ENCODE measurements at places on chromosomes 5 and 9.

DNA sequence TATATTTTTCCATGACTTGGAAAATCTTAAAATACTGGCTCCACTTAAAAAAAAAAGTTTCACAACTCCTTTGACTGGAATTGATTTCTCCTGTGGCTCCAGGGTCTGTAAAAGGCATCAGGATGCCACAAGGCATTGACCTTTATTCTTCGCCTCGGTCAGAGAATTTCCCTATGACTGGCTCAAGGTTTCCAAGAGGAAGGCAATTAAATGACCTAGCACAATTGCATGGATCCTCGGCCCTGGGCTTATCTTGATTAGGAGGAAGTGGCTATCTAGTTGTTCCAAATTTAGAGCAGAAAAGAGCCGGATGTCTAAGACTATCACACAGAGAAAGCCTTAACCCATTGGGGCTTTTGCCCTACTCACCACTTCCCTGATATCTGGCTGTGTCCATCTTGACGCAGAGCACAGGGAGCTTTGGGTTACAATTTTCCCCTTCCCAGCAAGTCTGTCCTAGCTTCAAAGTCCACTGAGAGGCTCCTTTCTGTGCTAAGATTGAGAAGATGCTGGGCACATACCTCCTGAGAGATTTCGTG, 56.9 kb upstream of the COL15A1 start:
- no peak for DNase-seq

DNA sequence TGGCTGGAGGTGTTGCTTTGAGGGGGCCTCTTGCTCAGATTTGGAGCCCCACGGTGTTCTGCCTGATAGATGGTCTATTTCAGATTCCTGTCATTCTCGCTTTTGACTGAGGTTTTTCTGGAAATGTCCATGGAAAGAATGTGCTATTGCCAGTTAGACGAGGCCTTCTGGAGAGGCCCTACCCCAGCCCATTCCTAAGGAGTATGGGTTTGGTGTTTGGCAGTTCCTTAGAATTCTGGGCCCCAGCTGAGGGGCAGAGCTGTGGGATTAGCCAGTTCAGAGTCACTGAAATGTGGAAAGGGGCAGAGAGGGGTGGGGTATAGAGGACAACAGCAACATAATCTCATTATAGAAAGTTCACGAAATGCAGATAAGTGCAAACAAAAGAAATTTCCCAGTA, 50.5 kb downstream of the GALNT10 start:
- DNase-seq: no peak

GRCh38 chr5:148374690-148375360, 8.9 kb upstream of the FBXO38 start:
- DNase-seq: peak; percentile 57

DNA sequence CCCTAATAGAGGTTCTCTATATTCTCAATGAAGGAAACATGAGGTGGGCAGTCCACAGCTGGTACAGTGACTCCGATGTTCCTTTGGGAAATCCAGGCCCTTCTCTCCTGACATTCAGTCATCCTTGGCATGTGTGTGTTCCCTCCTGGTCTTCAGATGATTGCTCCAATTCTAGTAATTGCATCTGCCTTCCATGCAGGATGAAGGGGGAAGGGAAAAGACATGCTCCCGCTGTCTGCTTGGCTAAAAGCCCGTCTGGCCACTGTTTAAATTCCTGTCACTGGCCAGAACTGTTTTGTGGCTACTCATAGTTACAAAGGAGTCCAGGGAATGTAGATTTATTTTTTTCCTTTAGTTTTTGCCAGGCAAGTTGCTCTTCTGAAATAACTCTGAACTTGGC, 65.0 kb downstream of the MAST4 start:
- no peak for DNase-seq

DNA sequence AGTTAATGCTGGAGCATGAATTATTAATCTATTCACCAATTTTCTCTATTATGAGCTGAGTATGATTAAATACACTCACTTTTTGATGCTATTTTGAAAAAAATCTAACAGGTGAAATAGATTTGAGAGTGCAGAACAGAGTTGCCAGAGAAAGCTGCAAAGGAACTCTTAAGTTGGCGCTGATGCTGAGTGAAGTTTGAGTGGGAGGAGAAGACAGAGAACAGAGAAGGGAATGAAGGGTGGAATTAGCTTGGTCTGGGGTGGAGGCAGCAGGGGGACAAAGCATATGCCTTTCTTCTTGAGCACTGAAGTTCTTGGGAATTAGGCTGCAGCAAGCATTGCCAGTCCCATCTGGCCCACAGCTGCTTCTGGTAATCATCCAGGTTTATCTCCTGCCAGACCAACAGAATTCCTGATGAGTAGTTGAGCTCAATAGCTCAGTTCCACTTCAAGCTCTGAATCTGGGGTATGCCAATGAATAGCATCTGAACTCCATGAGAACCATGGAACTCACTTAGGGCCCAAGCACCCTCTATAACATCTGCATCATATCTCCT, 290.1 kb downstream of the HINT1 start:
- DNase-seq: peak; percentile 30

GRCh38 chr5:174065528-174066197, 20.2 kb downstream of the NSG2 start:
- DNase-seq: no peak

GRCh38 chr5:24401773-24402172, 243.0 kb downstream of the CDH10 start:
- DNase-seq: no peak

DNA sequence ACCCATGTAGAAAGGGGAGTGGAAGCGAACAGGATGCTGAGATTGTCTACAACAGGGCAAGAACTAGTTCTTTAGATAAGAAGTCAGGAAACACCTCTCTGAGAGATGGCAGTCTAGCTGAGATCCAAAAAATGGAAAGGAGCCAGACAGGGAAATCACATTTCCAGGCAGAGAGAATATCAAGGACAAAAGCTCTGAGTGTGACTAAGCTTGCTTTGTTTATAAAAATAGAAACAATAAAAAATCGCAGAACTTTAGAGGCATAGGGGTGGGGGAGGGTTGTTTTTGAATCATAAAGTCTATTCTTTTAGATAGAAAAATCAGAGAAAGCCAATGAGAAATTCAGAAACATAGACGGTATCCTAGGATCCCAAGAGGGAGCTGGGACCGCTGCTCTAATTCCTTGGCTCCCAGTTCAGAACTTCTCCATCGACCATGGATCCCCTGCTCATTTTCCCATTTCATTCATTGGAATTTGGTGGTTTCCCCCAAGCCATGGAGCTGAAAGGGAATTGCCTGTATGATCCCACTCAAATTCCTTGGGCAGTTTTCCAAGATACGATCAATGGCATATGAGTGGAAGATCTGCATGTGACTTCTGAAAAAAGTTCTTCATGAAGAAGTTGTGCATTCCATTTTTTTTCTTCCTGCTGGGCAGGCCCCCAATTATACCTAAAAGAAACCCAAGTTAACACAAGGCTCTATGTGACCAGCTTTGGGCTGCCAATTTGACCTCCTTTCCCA, 182.0 kb downstream of the GRIA1 start:
- DNase-seq: no peak

GRCh38 chr9:21674894-21675293, 127.5 kb upstream of the MTAP start:
- DNase-seq: no peak

- no peak for DNase-seq
These were observed 175.3 kb upstream of the KLF9 start for GRCh38 chr9:70589571-70590314.

DNA sequence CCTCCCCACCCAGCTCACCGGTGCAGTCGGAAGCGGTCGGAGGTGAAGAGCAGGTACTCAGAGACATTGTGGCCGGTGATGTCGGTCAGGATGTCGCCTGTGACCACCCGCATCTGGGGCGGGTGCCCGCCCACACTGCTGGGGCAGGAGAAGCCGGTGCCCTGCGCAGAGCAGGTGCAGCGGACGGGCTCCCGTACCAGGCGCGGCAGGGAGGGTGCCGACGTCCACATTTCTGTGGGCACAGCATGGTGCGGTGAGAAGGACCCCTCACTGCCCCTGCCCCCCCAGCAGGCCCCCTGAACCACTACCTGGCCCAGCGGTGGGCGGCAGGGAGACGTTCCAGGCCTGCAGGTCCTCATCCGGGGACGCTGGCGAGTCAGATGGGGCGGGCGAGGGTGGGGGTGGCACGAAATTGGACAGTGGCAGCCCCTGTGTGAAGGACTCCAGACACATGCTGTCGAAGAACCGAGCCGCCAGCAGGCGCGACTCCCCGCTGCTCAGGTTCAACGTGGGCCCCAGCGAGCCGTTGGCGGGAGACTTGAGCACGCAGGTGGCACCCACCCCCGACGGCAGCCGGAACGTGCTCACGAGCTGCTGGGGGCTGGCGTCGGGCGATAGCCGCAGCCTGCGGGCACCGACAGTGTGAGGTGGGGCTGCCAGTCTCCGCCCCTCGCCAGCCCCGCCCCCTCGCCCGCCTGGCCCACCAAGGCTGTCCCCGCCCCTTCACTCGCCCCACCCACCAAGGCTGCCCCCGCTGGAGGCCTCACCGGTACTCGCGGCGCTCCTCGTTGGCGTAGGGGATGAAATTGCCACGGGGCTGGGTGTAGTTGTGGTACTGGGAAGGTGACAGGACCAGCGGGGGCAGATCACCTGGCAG, 15.1 kb downstream of the ABCA2 start:
- DNase-seq: no peak

GRCh38 chr9:21452681-21453080, 12.4 kb downstream of the IFNA1 start:
- DNase-seq: no peak

DNA sequence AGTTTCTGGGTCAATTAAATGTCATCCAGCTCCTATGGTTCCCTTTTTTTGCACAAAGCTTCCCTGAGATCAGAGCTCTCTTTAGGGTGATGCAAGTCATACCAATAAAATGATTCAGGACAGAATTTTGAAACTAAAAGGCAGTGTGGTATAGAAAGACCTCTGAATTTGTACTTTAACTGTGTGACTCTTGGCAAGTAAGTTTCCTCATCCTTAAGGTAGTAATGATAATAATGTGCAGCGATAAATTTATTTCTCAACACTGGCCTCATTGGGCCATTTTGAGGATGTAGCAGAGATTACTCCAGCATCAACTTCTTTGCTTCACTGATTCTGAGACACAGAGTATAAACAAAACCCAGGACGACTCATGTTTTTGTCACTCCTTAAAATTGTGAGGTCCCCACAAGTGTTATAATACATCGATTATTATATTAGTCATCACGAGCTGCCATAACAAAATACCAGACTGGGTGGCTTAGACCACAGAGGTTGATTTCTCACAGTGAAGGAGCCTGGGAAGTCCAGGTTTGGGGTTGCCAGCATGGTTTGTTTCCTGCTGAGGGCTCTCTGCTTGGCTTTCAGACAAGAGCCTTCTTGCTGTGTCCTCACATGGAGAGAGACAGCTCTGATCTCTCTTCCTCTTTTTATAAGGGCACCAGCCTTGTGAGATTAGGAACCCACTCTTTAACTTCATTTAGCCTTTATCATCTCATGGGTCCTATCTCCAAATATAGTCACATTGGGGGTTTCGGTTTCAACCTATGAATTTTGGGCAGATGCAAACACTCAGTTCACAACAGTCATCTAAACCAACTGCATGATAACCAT, 293.0 kb downstream of the ZNF608 start:
- no peak for DNase-seq

- DNase-seq: no peak
These were observed 38.8 kb downstream of the ARHGEF28 start for GRCh38 chr5:73664796-73665195.

GRCh38 chr5:142660196-142660595, 25.7 kb downstream of the FGF1 start:
- DNase-seq: no peak

DNA sequence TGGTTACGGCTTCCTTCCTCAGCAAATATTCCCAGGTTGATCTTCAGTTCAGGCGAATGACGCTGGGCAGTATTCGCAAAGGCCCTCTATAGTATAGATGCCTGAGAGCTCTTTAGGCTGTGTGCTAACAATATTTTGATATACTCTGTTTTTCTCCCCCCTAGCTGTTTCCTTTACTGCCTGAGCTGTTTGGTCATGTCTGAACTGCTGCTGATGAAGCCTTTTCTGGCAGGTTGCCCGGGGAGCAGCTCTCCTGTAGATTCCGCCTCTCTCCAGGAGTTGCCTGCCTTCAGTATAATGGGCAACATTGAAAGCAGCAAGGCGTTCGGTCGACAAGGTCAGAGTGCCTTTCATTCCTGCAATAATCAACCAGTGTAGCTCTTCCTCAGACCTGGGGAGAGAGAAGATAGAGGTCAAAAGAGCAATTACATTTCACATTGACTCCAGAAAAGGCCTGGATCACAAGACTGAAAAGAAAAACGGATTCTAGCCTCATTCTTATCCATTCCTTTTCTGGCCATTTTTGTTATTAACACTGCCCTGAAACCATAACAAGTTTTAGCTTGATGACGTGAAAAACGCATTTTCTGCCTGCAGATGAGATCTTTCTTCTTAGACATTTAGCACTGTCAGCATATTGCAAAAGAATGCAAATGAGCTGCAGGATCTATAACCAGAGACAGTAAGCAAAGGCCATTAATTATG, 60.1 kb upstream of the ZNF608 start:
- DNase-seq: peak; percentile 62

GRCh38 chr5:51202161-51202560, 181.1 kb upstream of the ISL1 start:
- DNase-seq: no peak

GRCh38 chr5:141902015-141902814, 21.5 kb upstream of the DELE1 start:
- no peak for DNase-seq

DNA sequence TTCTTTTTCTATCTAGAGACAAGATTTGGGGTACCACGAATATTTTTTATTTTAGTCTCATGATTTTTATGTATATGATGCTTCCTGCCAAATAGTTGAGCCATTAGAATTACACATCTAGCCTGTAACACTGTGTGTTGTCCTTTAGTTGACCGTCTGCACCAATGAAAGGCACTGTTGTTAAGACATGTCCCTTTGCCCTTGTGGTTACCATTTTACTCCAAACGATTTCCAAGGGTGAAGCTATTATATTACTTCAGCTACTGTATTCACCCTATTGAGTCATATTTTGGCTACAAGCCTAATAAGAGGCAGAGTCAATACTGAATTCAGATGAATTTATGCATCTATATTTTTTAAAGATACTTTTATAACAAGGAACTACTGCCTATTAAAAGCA, 207.6 kb downstream of the CETN3 start:
- DNase-seq: no peak

DNA sequence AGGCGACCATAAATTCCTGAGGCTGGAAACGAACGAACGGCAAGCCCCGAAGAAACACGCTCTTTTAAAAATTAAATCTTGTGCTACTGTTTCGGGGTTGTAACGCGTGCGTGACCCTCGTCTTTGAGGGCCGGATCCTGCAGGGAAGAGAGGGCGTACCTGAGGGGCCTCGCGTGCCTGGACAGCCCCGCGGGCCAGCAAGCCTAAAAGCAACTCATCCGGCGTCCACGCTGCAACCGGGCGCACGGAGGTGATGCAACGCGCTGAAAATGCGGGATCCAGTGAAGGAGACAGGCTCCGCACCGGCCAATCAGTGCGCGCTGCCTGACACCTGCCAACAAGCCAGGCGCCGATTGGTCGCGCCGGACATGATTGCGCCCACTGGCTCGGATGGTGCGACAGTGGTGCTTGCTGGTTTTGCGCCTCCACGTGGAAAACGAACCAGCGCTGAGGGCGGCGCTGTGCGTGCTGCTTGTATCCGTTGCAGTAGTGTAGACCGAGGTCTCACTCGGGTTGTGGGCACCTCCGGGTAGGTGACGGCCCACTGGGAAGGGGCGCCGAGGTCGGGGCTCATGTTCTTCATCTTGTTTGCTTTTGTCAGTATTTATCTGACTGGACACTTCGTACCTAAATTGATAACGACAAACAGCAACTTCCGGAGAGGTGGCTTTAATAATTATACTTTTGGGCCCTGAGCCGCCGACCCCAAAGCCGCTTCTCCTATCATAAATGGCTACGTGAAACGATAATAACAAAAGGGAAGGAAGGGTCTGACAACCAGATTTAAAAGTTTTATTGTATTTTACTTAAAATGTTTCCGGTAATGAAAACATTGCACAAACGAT, at the start of gene IARS1:
Gene IARS1 (minus strand): TSS at position 246 of the 845 bp plus-strand sequence. CDS start 4,278 bp downstream, outside the sequence.
- DNase-seq: peak; percentile 99

Data from D341Med (cell line).